Thoracic aorta endothelial cell (primary cell): ENCODE measurements at places on chromosomes 3 and 15. TPM values are rescaled to one million over a fixed set of nuclear protein-coding genes. Genes with fewer than 3 reads are reported as not detected.

FAM174B gene
- total RNA-seq = 0.22 and 0.66 TPM in 2 replicates

IL12A gene
- 0.65 and 0.80 TPM in 2 replicates for total RNA-seq

TICRR gene
- 10.9 and 16.2 TPM in 2 replicates for total RNA-seq

MKRN2 gene
- total RNA-seq = 35.5 and 36.8 TPM in 2 replicates

UBAP1L gene
- total RNA-seq = 1.9 and 2.2 TPM in 2 replicates

TJP1 gene
- 144 and 156 TPM in 2 replicates for total RNA-seq

VEPH1 gene
- 325 and 390 TPM in 2 replicates for total RNA-seq

ALPK3 gene
- total RNA-seq = 20.1 and 31.9 TPM in 2 replicates

C3orf20 gene
- total RNA-seq = under 0.01 and 0.07 TPM in 2 replicates

SLITRK3 gene
- total RNA-seq = not detected in 2 replicates

FEZF2 gene
- not detected in 2 replicates for total RNA-seq

GOLGA6L10 gene
- 0.40 and 1.2 TPM in 2 replicates for total RNA-seq

FGF7 gene
- total RNA-seq = under 0.01 and 0.14 TPM in 2 replicates

PPP1R14D gene
- total RNA-seq = not detected in 2 replicates

SKOR1 gene
- 0.07 TPM in 1 of 2 replicates, not detected in the other for total RNA-seq

BCHE gene
- 0.13 and 0.14 TPM in 2 replicates for total RNA-seq

FOXB1 gene
- not detected in 2 replicates for total RNA-seq

GOLGB1 gene
- 61.4 and 64.9 TPM in 2 replicates for total RNA-seq

GOLGA8O gene
- 0.13 and 0.29 TPM in 2 replicates for total RNA-seq

SENP5 gene
- 54.3 and 55.3 TPM in 2 replicates for total RNA-seq

NRG4 gene
- total RNA-seq = not detected in 2 replicates

CTNNB1 gene
- total RNA-seq = 880 and 912 TPM in 2 replicates

RLBP1 gene
- total RNA-seq = not detected in 2 replicates

CHRM5 gene
- not detected in 2 replicates for total RNA-seq

EIF4A2 gene
- total RNA-seq = 655 and 667 TPM in 2 replicates

ECE2 gene
- total RNA-seq = not detected in 2 replicates

CYP11A1 gene
- total RNA-seq = not detected in 2 replicates

PPARG gene
- 5.5 and 6.0 TPM in 2 replicates for total RNA-seq

ANKRD63 gene
- 0.13 and 0.22 TPM in 2 replicates for total RNA-seq

RETNLB gene
- total RNA-seq = not detected in 2 replicates

PPP2R3A gene
- 19.5 and 20.6 TPM in 2 replicates for total RNA-seq

NTRK3 gene
- not detected in 2 replicates for total RNA-seq

CHRNA5 gene
- 15.2 and 19.1 TPM in 2 replicates for total RNA-seq

PAQR9 gene
- not detected in 2 replicates for total RNA-seq

SPATA12 gene
- 0.07 and 0.13 TPM in 2 replicates for total RNA-seq

ALDH1A2 gene
- 2.3 and 38.1 TPM in 2 replicates for total RNA-seq

MYL3 gene
- not detected in 2 replicates for total RNA-seq

GPR15 gene
- not detected in 2 replicates for total RNA-seq

FGD5 gene
- total RNA-seq = 104 and 107 TPM in 2 replicates

CCR1 gene
- total RNA-seq = not detected in 2 replicates

CHL1 gene
- not detected in 2 replicates for total RNA-seq

CCR9 gene
- not detected in 2 replicates for total RNA-seq

NBEAL2 gene
- total RNA-seq = 75.9 and 82.9 TPM in 2 replicates

DNAJA4 gene
- 7.2 and 10.6 TPM in 2 replicates for total RNA-seq

SHF gene
- total RNA-seq = 2.1 and 2.6 TPM in 2 replicates

KY gene
- total RNA-seq = not detected in 2 replicates

ASB14 gene
- not detected in 2 replicates for total RNA-seq

SMAD6 gene
- 22.0 and 32.6 TPM in 2 replicates for total RNA-seq

CCR2 gene
- not detected in 2 replicates for total RNA-seq

ZNF502 gene
- total RNA-seq = 4.6 and 4.8 TPM in 2 replicates
